A172 (cell line): ENCODE measurements at places on chromosomes 12 and 14.

GRCh38 chr14:56805201-56805991, 4.9 kb downstream of the OTX2 start:
- DNase-seq = no peak

DNA sequence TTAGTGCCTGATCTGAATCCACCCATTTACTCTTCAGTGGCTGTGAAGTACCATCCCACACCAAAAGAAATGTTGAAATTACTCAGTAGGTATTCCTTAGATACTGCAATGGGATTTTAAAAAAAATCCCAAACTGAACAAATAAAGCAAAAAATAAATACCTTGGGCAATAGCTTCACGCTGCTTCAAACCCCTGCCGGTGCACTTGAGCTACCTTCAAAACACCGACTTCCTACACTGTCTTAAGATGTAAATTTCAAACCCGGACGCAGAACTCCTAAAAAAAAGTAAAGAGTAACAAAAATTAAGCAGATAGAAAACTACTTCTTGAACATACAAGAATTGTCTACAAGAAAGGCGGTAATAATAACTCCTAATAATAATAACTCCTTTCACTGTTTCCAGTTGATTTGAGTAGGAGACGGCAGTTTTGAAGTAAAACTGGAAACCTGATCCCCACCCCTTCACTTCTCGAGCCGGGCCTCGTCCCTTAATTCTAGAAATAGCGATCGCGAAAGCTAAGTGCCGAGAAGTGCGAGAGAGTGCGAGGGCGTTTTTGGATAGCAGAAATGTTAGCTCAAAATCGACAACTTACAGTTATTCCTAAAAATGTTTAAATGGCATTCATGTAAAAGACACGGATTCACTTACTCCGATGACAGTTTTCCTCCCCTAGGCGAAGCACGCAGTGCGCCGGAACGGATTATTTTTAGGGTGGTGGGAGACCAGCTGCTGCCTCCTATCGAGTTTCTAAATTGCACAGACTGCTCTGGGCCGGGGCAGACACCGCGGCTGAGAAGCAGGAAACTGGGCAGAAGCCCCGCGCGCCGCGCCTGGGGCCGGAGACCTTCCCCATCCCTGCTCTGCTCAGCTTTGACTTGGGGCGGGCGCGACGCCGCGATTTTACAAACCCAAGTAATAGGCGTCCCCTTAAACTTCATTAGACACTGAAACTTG, at the start of gene ABCC9:
Gene ABCC9 (minus strand): TSS at position 878 of the 957 bp plus-strand sequence. CDS start 4,752 bp downstream, outside the sequence.
- no peak for DNase-seq

DNA sequence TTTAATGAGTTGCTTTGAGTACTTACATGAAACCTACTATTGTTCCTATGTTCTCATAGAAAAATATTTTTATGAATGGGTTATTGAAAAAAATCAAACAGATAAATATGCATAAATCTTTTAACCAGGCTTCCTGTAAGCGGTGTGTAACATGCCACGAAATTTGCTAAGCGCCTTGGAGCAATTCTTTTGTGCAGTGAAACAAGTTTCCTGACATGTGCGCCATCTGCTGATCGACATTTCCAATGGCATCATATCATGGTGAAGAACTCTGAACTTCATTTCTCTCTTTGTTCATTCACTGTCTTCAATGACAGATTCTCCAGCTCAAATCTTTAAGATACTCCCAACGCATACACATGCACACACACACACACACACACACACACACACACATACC, 145.6 kb upstream of the NAV3 start:
- peak; percentile 68 for DNase-seq

DNA sequence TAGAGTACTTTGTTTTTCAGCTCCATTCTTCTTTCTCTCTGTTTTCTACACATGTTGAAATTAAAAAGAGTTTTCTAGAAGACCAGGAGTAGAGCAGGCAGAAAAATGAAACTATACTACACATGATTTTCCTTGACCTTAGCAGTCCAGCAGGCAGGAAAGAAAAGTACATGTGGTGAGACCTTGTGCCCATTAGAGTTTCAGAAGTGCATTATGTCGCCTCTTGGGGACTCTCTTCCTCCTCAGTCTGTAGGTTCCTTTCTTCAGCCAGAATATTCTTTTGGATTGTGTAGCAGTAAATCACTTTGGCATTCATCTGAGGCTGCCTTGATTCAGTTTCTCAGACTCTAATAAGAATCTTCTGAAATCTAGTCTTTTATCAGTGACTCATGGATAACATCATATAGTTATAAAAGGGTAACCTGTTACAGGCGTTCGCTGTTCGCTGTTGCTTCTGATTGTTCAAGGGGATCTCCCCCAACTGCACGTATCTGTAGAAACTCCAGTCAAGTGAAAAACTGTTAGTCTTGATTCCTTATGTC, 161.8 kb downstream of the ANO4 start:
- peak; percentile 61 for DNase-seq

GRCh38 chr12:50914872-50915484, 37.4 kb upstream of the HIGD1C start:
- no peak for DNase-seq

DNA sequence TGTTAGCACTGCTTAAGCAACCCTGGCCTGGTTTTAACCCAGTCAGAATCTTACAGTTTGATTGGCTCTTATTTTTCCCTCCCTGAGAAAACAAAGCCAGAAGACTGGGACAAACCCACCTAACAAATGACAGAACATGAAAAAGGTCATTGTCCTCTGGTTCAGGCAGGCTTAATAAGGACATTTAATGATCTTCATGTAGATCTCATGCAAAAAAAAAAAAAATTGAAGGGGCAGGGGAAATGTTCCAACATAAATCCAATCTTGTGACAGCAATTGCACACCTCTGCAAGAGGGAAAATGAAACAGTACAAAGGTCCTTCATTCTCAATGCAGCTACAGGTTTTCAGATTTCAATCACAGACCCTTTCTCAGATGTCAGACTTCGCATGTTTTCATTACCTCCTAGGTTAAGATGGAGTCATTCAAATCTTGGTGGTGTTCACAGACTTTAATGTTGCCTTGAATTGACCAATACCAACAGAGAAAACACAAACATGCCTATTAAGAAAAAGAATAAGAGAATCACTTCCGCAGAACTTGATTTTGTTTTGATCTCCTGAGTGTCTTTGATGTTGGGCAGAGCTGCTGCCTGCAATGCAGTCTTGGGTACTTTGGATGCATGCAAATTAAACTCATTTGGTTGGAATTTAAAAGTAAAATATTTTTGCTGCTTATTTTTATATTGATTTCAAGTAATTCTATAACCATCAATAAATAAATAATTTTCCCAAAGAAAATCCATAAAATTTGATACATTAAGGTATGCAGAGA, 359.0 kb downstream of the BTG1 start:
- DNase-seq = no peak

GRCh38 chr14:77181603-77182437, at the start of gene TMEM63C:
TSS of gene TMEM63C (plus strand) at chr14:77181798. CDS start at chr14:77218814, 37,016 bp downstream.
- DNase-seq = peak; percentile 76

DNA sequence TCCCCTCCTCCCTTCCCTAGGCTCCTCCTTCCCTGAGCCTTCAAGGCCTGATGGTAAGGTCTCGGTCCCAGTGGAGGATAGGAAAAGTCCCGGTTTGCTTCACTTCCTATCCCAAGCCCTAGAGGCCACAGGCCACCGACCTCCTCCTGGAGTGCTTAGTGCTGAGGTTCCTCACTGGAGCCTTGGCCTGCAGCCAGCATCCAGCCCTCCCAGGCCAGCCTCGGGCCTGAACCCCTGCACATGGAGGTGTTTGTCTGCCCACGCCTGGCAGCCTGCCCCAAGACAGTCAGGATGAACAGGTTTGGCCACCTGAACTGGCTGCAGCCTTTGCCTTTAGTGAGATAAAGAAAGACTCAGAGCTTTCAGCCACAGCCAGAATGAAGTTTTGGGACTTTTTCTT, 15.8 kb upstream of the KRT7 start:
- DNase-seq = no peak

DNA sequence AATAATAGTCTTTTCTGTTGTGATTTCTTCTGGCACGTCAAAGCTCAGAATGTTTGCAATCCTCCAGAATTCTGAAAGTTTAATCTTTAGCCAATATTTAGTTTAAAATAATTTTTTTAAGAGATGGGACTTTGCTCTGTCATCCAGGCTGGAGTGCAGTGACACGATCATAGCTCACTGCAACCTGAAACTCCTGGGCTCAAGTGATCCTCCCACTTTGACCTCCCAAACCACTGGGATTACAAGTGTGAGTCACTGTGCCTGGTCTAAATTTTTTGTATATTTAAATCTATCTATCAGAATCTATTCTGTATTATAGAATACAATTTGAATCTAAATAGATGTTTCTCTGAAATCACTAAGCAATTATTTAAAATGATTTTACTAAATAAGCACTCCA, 572.7 kb downstream of the VRK1 start:
- no peak for DNase-seq

DNA sequence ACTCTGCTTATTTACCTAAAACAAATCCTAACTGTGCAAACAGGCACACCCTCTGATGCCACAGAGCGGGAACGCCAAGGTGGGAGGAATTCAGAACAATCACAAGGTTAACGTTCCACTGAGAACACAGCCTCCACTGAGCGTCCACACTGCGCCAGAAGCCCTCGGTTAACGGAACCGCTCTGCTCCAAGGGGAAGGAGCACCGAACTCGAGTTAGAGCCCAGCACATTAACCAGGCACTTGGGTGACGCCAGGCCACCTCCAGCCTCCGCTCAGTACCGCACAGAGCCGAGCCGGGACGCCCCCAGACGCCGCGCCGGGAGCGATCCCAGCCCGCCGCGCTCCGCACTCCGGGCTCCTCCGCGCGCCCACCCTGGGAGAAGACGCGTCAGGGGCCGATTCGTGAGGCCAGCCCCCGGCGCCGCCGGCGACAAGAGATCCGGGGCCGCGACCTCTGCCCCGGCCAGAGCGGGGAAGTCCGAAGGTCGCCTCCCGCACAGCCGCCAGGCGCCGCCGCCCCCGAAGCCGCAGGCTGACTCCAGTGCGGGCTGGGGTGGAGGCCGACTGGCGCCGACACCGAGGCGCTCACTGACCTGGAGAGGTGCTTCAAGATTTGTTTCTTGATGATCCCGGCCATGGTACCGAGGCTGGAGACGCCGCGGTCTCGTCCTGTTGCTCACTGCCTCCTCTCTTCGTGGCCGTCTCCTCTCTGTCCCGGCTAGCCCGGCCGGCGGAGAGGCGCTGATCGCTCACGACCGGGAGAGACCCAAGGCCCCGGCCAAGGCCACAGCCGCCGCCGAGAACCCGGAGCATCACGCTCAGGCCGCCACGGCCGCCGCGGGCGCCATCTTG, 450 bp downstream of the BLTP3B start:
- peak; percentile 39 for DNase-seq

DNA sequence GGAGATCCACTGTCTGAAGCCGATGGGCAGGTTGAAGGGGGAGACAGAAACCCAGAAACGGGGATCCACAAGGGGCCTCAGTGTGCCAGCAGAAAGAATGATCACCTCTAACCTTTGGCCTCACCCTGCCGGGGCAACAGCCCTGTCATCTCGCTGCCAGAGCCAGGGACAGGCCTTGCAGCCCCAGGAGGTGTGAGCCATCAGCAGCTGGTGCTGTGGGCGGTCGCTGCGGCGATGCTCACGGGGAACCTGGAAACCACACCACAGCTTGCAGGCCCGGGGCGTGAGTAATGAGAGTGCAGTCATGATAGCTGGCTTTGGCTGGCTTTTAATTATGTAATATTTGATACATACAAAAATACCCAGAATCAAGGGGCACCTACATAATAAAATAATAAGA, 4.7 kb upstream of the TTC7B start:
- peak; percentile 81 for DNase-seq

DNA sequence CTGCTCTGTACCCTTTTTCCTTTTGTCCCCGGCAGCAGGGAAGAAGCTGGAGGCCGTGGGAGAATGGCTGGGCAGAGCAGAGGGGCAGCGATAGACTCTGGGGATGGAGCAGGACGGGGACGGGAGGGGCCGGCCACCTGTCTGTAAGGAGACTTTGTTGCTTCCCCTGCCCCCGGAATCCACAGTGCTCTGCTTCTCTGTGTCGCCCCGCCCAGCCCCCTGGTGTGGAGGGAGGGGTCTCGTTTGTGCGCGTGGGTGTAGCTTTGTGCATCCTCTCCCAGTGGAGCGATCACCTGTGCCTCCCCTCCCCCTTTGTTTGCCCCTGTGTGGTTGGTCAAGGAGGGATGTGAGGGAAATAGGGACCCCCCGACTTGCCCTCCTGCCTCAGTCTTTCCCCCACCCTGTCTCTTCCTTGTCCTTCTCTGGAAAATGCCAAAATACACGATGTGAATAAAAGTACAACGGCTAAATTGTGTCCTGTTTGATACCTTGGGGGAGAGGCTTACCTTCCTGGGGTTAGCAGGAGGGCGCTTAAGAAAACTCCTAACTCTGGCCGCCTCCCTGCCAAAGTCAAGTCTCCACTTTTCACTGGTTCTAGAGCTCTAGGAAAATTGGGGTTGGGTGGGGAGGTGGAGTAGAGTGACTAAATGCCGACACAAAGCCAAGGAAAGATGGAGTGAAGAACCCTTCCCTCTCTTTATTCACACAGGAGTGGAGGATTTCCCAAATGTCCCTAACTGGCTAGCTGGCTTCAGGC, 990 bp upstream of the TPI1 start:
- DNase-seq = no peak

GRCh38 chr12:29072631-29073030, 76.4 kb upstream of the FAR2 start:
- DNase-seq = no peak

GRCh38 chr12:53950789-53951576, 3.7 kb upstream of the HOXC12 start:
- no peak for DNase-seq

DNA sequence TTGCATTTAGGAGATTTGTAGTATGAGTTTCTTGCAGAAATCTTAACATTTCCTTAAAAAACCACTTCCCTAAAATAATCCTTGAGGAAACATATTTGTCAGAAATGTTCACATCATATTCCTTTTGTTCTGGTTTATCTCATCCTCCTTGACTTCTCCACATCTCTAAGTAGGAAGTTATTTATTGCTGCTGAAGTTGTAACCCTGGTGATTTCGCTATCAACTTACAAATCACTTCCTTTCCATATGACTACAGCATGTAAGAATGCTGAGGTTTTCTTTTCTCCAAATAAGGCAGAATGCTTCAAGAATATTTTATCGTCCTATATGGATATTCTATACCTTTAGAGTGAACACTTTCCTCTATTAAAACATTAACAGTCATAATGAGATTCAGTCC, 751.7 kb downstream of the NRXN3 start:
- DNase-seq = peak; percentile 66

- no peak for DNase-seq
These were observed 101.5 kb downstream of the VCPKMT start for GRCh38 chr14:50014809-50015430.
